ENCODE measurements at places on chromosomes 2 and 18.

- DNase-seq: peak; percentile 40
These were observed 766 bp downstream of the PDE6D start for GRCh38 chr2:231780123-231780908.

DNA sequence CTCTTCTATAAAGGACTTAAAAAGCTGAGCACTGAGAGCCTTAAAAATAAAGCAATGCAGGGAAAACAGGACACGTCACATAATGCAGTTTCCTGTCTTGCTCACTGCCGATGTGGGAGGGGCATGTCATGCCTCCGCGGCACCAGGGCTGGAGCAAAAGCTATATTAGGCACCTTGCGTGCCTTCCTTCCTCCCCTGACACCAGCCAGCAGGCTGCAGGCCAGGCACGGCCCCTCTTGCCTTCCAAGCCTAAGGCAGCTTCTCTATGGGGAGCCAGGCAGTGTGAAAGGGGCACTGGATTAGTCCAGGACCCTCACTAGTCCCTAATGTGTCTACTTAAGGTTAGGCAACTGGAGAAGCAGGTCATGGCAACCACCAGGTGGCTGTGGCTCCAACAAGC is 26.3 kb downstream of the MRPL35 start:
- no peak for DNase-seq

DNA sequence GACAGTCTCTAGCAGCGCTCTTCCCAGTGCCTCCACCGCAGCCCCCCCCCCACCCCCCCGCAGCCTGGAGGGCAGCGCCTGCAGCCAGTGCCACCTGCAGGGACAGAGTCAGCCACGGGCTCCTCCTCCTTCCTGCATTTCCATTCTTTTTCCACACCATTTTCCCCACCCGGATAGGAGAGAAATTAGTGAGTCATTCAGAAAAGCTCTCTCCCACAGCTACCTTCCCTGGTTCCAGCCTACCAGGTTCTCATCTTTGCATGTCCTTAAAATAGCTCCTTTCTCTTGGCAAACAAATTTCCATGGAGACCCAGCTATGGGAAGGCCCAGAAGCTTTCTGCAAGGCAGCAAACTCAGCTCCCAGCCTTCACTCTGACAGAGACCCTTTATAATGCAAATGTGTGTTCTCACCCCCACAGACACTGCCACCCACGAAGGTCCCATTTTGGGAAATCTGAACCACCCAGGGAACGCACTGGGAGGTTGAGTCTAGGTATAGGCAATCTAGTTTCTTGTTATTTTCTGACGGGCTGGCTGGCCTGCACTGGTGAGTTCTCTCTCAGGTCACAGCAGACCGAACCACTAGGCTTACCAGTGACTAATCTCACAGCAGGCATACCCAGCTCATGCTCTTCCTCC is 41.8 kb upstream of the ATG16L1 start:
- peak; percentile 85 for DNase-seq

DNA sequence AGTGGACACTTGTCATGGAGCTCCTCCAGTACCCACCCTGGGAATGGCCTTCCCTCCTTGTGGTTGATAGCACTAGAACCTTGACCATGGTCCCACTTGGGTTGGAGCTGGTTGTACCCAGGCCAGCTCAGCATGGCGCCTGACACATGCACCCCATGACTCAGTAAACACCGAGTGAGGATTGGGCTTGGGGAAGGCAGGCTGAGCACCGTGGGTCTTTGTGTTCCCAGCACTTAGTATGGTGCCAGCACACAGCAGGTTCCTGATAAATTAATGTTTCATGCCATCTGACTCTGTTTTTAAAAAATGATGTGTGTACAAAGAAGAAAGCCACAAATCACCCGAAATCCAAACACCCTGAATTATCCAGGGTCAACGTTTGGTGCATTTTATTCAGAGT is 69.8 kb downstream of the CIB4 start:
- no peak for DNase-seq

GRCh38 chr2:58644451-58644850 is 403.3 kb upstream of the FANCL start:
- DNase-seq: no peak

All from fibroblast of lung (primary cell).